ENCODE measurements at places on chromosomes 6 and 20.
A peak's percentile ranks its signal among the peaks of the same experiment; 100 is the strongest.

DNA sequence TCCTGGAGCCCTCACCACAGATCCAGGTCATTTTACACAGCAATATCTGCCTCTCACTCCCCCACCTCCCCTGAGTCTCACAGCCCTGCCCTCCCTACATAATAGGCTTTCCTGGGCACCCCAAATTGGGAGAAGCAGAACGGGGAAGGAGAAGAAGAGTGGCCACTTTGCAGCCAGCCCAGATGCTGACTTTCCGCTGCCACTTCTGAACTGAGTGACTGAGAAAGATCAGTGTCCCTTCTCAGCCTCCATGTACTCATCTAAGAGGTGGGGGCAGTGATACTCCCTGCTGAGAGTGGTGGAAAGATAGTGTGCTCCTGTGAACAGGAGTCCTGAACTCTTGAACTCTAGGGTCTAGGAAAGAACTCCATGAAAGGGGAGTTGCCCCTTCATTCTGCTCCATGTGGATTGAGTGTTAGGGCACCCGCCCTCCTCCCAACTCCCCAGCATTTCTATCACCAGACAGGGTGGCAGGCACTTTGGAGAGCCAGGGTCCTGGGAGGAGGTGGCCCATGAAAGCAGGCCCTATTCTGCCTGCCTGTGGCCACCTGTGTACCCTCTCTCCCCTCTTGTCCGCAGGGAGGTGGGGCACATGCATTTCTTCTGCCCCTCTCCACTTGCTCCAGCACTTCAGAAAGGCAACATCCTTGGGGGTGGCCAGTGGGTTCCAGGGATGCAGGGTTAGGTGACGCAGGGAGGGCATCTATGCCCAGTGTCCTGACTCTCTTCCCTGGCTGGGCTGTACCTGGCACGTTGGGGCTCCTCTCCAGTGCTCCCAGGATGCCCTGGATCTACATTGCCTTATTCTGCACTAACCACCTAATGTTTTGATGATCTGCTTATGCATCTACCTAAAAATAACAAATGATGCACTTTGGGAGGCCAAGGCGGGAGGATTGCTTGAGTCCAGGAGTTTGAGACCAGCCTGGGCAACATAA is 38.3 kb upstream of the MRPS18A start:
- DNase-seq = no peak

DNA sequence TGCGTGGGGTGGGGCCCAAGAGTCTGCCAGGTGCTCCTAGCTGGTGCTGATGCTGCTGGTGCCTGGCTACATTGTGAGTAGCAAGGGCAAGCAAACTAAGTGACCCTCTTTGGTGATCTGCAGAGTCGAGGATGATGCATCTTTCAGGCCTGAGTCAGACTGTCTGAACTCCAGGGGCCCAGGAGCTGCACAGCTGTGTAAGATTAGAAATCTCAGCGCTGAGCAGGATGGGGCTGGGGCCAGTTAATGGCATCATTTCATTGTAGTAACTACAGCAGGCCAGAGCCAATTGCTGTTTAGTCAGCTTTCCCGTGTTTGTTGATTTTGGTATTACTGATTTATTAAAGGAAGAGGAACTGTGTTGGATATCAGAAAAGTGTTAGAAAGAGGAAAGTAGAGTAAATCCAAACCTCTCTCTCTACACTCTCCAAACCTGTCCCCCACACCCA is 365.2 kb downstream of the PAX1 start:
- DNase-seq = no peak

GRCh38 chr6:97009781-97010492 is 85.4 kb downstream of the KLHL32 start:
- DNase-seq = no peak

DNA sequence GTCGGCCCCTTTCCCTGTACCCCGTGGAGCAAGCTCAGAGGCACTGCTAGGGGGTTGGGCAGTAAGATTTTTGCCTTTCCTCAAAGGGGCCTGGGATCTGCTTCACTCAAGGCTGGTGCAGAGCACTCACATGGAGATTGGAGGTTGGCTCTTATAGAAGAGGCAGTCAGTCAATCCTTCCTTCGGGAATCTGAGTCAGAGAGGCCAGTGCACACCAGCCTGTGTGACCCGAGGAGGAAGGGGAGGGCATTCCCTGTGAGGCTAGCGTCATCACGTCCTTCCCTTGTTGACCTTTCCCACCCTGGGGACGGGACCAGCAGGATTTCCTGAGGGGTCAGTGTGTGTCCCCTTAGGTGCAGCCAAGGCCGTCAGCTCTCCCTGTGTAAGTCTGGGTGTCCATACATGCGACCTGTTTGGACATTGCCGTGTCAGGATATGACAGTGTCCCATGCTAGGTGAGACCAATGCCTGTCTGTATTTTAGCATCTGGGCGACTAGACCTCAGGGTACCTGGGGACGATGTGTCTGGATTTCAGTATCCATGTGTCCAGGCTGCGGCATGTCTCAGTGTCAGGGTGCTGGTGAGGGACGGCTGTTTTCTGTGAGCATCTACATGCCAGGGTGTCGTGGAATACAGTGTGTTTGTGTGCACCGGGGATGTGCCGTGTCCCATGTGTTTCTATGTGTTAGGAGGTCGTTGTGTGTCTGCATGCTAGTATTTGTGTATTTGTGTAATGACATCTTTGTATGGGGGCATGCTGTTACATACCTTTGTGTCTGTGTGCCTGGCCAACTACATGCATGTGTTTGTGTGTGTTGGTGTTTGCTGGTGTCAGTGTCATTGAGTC is 2.8 kb upstream of the ZNF512B start:
- DNase-seq = no peak

DNA sequence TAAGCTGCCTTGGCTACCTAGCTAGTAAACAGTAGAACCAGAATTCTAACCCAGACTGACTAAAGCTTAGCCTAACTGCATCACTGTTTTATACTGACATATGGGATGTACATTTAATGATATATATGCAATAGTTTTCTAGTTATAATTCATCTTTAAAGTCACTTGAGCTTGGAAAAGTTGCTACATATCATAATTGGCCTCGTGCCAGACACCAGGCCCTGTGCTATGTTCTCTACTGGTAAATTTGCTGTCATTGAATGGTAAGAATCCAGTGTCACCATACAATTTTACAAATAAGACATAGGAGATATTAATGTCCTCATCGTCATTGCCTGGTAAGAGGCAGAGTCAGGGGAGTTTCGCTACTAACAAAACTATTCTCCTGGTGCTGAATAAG is 396.8 kb downstream of the CDKAL1 start:
- DNase-seq = no peak

DNA sequence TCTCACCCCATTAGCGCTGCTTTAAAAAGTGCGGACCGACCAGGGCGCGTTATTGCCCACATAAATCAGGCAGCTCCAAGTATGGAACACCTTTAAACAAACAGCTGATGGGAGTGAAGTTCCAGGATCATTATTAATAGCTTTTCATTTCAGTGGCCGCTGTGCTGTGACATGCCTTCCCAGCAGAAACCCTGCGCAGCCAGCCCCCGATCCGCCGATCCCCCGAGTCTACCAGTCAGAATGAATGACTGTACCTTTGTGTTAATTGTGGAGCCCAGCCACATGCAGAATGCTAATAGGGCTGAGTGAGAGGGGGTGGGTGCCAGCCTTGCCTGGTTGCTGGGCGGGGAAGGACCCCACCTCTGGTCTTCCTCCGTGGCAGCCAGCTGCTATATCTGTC is 21.9 kb downstream of the CDH22 start:
- DNase-seq = no peak

DNA sequence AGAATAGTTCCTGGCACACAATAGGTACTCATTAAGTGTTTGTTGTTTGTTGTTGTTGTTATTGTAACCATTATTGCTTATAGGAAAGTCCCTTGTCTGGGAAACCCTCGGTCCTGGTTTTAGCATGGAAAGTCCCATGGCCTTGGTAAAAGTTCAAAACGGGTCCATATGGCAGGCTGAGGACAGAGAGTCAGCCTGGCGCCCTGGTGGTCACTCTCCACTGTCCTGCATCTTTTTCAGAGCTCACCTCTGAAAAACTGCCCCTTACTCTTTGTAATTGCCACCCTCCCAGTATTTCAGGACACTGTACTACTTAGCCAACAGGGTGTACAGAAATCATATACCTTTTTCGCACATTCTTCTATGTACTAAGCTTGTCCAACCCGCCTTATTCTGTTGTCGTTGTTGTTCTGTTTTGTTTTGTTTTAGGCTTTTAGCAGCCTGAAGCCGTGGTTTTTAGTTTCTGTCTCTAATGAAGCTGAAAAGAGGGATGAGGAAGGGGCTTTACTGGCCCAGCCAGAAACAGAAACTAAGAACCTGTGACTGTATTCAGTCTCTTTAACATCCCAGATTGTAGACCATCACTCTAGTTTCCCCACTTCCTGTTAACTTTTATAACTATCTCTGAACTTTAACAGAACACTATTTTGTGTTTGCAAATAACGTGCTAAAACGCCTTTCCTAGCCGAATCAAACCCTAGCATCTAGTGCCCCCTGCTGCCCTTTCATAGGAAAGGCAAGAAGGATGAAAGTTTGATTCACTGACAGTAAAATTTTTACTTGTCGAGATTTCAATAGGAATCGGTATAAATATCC is 7.6 kb upstream of the TMEM14A start:
- peak; percentile 72 for DNase-seq

- DNase-seq = no peak
Measured at GRCh38 chr6:128347123-128347522, 173.3 kb downstream of the PTPRK start.

DNA sequence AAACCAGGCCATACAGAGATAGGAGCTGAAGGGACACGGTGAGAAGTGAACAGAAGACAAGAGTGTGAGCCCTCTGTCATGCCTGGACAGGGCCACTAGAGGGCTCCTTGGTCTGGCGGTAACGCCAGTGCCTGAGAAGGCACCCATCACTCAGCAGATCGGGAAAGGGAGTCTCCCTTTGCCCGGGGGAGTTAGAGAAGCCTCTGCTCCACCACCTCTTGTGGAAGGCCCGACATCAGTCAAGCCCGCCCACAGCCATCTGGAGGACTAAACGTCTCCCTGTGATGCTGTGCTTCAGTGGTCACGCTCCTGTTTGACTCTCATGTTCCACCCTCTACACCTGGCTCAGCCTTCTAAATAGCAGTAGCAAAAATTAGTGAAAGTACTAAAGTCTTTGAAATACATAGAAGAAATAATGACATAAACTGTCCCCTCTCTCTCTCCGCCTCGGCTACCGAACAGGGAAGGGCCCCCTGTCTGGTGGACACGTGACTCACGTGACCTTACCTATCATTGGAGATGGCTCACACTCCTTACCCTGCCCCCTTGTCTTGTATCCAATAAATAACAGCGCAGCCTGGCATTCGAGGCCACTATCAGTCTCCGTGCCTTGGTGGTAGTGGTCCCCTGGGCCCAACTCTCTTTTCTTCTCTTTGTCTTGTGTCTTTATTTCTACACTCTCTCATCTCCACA is 66.7 kb downstream of the RPP21 start:
- DNase-seq = peak; percentile 36

DNA sequence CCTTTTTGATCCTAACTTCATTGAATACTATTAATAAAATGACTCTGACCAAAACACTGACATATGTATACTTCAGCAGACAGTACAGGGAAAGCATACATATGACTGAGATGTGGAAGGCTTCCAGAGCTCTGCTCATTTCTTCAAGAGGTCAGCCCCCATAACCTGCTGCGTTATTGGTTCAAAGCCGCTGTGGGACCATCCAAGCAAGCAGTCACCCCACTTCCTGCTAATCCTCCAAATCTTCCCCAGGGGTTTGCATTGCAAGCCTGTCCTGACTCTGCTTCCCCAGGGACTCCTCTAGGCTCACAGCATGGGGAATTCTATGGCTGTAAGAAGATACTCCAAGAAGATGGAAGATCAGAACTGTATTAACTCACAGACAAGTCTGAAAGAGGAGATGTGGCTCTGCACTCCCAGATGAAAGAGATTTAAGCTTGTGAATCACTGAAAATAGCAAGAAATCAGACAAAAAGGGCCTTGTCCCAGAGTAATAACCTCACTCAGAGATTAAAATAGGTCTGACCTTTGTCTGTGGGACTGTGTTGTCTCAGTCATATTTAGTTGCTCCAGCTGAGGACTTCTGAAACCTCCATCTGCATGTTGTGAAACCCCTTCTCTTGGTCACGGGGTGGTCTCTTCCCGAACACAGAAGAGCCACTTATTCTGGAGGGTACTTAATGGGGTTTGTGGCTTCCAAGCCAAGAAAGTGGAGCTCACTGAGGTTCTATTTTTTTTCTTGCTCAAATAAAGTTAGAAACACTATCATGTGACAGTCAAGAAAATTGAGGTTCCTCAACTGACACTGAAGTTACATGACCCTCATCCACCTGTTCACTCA is 101.5 kb upstream of the MARCKS start:
- DNase-seq = no peak

GRCh38 chr6:90294008-90294511 is 2.6 kb downstream of the BACH2 start:
- DNase-seq = no peak

DNA sequence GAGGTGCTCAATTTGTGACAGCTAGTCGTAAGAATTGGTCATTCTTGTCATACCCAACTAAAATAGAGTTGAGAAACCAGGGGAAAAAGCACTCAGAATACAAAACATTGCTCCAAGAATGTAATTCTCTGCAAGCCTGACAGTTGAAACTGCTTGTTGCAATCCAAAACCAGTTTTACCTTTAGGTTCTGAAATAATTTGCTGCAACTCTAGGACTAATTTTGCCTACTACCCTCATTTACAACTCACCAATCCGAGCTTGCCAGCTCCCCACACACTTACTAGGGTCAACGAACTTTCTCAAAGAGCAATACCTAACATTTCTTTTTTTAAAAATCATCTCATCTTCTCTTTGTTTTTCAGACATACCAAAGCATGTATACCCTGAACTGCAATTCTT is 29.7 kb downstream of the LIN28B start:
- DNase-seq = no peak

GRCh38 chr6:34416877-34417371 is 8.9 kb downstream of the RPS10 start:
- no peak for DNase-seq
